MG63 (cell line): ENCODE measurements at places on chromosomes 13 and 19. TPM values are rescaled to one million over a fixed set of nuclear protein-coding genes. Genes with fewer than 3 reads are reported as not detected.
A peak's percentile ranks its signal among the peaks of the same experiment; 100 is the strongest.

DNA sequence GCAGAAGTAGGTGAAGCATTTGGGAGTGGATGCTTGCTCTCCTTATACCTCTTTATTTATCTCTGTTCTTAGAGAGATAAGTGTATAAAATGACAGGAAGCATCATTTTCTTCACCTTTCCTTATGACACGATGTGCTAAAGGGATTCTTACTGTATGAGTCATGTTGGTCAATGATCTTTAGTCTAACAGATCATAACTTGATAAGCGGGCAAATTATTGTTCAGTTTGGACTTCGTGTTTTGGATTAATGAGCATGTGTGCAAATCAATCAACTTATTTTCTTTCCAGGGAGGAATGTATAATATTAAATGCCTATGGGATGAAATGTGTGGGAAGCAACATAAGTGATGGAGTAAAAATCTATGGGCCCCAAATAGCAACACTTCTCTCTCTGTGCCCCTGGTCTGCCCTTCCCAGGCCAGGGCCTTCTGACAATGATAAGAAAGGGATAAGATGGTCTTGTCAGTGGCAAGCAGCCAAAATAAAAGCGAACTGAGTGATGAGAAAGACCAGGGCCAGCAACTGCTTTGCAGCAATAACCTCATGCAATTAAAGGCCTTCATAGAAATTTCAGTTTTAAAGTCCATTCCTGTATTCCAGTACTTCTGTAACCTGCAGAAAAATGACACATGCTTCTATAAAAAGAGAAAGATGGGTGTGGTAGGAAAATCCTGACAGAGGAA, 61.4 kb downstream of the SLC10A2 start:
- no peak for DNase-seq

- DNase-seq, result peak; percentile 11
These were observed 250.0 kb downstream of the DNAJC15 start for GRCh38 chr13:43273362-43273761.

DNA sequence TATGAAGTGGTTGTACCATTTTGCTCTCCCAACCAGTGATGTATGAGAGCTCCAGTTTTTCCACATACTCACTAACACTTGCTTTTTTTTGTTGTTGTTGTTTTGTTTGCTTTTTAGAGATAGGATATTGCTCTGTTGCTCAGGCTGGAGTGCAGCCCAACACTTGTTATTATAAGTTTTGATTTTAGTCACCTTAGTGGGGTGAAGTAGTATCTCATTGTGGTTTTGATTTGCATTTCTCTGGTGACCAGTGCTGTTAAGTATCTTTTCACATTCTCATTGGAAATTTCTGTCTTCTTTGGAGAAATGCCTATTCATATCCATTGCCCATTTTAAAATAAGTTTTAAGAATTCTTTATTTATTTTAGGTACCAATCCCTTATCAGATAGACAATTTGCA, 31.3 kb downstream of the CYP4F22 start:
- DNase-seq, result no peak

GRCh38 chr19:11673608-11674041, 65.1 kb downstream of the ZNF823 start:
- peak; percentile 29 for DNase-seq

Gene MZT1
- 36.4 and 63.3 TPM in 2 replicates for total RNA-seq

Gene DACT3
- 1.5 and 1.7 TPM in 2 replicates for total RNA-seq
